ENCODE measurements at places on chromosomes 1 and 21.

DNA sequence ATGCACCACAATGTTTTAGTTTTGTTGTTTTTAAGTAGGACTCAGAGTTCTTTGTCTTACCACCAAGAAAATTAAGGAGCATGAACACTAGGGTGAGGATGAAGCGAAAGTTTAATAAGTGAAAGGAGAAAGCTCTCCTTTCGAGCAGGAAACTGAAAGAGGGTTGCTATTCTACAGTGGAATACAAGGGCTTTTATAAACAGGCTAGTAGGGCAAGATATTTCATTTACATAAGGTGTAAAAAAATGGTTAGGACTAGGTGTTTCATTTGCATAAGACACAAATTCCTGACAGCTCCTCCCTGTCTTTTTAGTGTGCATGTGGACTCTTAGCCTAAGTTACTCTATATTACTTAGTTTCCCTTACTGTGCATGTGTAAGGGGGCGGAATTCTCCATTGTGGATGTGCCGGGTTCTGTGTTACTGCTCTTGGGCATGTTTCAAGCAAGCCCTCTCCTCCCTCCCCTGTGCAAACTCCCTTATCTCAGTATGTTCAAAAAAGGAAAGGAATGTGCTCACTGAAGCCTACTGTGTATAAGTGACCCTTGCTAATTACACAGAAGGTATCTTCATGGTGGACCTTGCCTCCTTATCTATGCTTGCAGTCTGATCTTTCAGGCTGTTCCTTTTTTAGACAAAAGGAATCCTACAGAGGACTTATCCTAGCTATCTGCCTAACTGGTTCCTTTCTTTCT, 7.3 kb downstream of the TSHB start:
- no peaks in the 10 kb centered on the region for H3K4me1 ChIP-seq
- H3K36me3 ChIP-seq: peaks cover 3% of the 10 kb centered on the region
- no peaks in the 10 kb centered on the region for H3K27me3 ChIP-seq

GRCh38 chr1:88982055-88982454, 10.4 kb downstream of the KYAT3 start:
- no peaks in the 10 kb centered on the region for H3K4me1 ChIP-seq
- H3K36me3 ChIP-seq: peaks cover 4% of the 10 kb centered on the region
- no peak overlapping the region for H3K4me3 ChIP-seq
- no peak overlapping the region for H3K27ac ChIP-seq
- DNase-seq: no peak

DNA sequence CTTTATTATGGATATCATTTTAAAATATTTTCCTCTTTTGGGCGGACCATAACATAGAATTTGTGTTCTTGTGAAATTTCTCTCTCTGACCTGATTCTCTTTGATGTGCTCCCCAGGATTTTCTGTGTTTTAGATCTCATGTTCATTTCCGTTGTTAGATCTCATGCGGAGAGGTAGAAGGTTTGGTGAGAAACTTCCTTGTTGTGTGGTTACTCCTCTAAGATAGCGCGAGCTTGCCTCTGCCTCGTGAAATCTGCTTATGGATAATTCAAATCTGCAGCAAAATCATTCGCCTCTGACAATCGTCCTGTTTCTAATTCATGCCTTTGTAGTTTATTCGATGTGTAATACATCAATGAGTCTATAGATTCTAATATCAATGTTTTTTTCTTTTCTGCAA, 580.4 kb downstream of the USP25 start:
- DNase-seq: no peak
- no peaks in the 10 kb centered on the region for H3K4me1 ChIP-seq
- H3K4me3 ChIP-seq: no peak overlapping the region
- no peaks in the 10 kb centered on the region for H3K27me3 ChIP-seq

GRCh38 chr1:92662048-92662447, 122.9 kb downstream of the EVI5 start:
- no peak overlapping the region for H3K27ac ChIP-seq
- H3K27me3 ChIP-seq: no peaks in the 10 kb centered on the region
- H3K4me3 ChIP-seq: no peak overlapping the region
- DNase-seq: no peak
- no peaks in the 10 kb centered on the region for H3K36me3 ChIP-seq

- no peak overlapping the region for H3K4me3 ChIP-seq
- H3K36me3 ChIP-seq: no peaks in the 10 kb centered on the region
- peaks cover 14% of the 10 kb centered on the region for H3K27me3 ChIP-seq
- DNase-seq: no peak
Observed at GRCh38 chr1:15756143-15757015, 2.2 kb upstream of the FBLIM1 start.

- H3K36me3 ChIP-seq: no peaks in the 10 kb centered on the region
- H3K27me3 ChIP-seq: no peaks in the 10 kb centered on the region
- no peak overlapping the region for H3K4me3 ChIP-seq
- H3K27ac ChIP-seq: no peak overlapping the region
Observed at GRCh38 chr1:232282498-232282897, 347.4 kb downstream of the SIPA1L2 start.

GRCh38 chr1:192506741-192507155, 68.8 kb upstream of the RGS1 start:
- H3K36me3 ChIP-seq: no peaks in the 10 kb centered on the region
- H3K4me1 ChIP-seq: no peaks in the 10 kb centered on the region
- DNase-seq: no peak

- H3K27ac ChIP-seq: no peak overlapping the region
- no peaks in the 10 kb centered on the region for H3K4me1 ChIP-seq
- no peak overlapping the region for H3K4me3 ChIP-seq
- DNase-seq: no peak
Observed at GRCh38 chr1:58768191-58768731, 15.6 kb downstream of the JUN start.

DNA sequence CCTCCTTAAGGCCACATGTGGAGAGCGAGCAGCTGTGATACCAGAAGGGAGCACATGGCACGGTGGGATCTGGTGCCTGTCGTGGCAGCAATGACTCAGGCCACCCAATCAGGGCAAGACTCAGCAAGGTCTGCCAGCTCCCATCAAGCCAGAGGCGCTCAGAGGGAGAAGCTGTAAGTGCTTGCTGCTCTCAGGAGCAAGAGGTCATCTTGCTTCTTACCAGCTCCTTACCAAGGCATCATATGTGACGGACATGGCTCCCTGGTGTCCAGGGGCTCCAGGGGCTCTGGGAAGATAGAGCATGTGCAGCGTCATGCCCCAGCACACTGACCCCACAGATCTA, 72.9 kb downstream of the ITPKB start:
- no peaks in the 10 kb centered on the region for H3K27me3 ChIP-seq
- H3K27ac ChIP-seq: peak overlapping the region; percentile 26
- peaks cover 11% of the 10 kb centered on the region for H3K36me3 ChIP-seq
- peaks cover 47% of the 10 kb centered on the region for H3K4me1 ChIP-seq
- no peak overlapping the region for H3K4me3 ChIP-seq
- no peak for DNase-seq

DNA sequence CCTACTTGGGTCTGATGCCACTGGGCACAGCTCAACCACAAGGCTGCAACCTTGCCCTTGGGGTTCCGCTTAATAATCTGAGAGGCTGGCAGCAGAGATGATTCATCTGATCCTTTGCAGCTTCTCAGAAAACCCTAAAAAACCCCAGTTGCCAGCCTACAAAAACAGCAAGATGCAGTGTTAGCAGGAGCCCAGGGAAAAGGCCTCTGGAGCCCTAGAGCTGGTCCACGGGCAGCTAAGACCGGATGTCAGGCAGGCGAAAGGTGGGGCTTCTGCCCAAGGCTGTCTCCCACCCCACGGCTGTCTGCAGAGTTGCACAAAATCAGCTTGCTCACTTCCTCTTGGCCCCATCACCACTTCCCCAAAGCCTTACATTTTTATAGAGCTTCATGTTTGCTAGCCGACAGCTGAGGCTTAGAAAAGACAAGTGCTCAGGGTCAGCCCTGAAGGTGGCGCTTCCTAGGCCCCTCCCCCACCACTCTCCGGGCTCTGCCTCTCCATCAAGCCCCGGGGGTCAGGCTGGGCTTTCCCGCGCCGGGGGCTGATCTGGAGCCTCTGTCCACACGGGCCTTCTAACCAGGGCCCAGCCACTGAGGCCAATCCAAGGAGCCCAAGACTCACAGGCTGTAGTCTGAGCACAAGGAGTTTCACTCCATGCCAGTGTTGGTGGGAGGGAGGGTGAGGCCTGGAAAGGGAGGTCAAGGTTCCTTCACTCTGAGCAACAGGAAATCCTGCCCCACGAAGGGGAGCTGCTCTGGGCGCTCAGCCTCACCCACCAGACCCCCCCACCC, 4.2 kb upstream of the ADORA3 start:
- H3K27ac ChIP-seq: peak overlapping the region; percentile 84
- peaks cover 79% of the 10 kb centered on the region for H3K4me1 ChIP-seq
- H3K4me3 ChIP-seq: peak overlapping the region; percentile 43
- no peaks in the 10 kb centered on the region for H3K36me3 ChIP-seq
- no peaks in the 10 kb centered on the region for H3K27me3 ChIP-seq

DNA sequence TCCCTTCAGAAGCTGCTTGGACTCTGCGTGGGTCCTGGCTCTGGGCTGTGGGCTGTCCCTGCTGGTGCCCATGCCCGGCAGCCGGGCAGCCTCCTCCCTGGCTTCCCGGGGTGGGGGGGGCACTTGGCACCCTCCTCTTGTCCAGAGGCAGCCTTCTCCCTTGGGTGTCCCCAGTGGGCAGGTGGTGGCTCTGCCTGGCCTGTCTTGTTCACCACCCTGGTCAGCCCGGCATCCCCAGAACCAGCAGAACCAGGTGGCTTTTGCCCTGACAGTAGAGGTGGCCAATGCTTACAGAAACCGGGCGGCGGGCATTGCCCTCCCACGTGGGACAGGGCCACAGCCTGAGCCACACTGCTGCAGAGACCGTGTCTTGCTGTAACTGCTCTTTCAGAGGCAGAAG, 38.0 kb downstream of the CFAP74 start:
- no peaks in the 10 kb centered on the region for H3K27me3 ChIP-seq
- H3K4me3 ChIP-seq: no peak overlapping the region
- H3K36me3 ChIP-seq: no peaks in the 10 kb centered on the region

DNA sequence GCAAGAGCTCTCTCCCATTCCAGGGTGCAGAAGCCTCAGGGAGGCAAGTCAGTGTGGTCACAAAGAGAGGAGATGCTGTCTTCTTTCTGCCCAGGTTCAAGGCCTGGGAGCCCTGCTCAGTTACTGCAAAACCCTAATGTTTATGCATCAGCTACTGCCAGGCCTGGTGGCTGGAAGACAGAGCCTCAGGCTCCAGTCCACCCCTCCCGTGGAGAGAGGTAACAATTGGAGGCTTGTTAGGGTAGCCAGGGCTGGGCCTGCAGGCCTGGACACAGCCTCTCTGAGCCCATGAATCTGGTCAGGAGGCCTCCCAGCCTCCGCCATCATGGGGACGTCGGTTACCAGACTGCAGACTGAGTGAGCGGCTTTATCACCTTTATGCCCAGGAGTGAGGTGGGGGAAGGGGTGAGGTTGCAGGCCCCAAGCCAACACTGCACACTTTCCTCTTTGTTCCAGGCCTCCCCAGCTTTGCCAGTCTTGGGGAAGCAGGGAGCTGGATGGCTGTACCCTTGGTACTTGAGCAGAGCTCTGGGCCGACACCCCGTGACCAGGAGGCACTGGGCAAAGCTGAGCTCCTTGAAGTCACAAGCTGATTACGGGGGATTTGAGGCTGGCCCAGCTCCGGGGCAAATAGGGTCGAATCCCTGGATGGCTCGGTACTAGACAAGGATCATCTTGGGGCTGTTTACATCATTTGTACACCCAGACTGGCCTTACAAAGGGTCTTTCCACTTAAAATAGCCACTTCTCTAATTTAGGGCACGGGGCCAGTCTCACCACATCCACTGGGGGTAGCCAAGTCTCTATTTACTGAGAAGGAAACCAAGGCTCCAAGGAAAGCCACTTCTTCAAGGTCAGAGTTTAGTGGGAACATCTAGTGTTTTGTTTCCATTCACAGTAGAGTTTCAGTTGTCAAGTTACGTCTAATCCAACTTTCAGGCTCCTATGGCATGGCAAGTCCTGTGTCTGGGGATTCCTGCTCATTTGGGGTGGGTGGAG, 5.2 kb downstream of the SLC2A1 start:
- no peaks in the 10 kb centered on the region for H3K36me3 ChIP-seq
- no peak for DNase-seq
- peak overlapping the region; percentile 50 for H3K27ac ChIP-seq
- H3K4me1 ChIP-seq: peaks cover 59% of the 10 kb centered on the region
- H3K27me3 ChIP-seq: no peaks in the 10 kb centered on the region

- H3K36me3 ChIP-seq: no peaks in the 10 kb centered on the region
- no peak overlapping the region for H3K27ac ChIP-seq
- no peak for DNase-seq
Observed at GRCh38 chr1:156841295-156841855, 17.5 kb downstream of the INSRR start.

DNA sequence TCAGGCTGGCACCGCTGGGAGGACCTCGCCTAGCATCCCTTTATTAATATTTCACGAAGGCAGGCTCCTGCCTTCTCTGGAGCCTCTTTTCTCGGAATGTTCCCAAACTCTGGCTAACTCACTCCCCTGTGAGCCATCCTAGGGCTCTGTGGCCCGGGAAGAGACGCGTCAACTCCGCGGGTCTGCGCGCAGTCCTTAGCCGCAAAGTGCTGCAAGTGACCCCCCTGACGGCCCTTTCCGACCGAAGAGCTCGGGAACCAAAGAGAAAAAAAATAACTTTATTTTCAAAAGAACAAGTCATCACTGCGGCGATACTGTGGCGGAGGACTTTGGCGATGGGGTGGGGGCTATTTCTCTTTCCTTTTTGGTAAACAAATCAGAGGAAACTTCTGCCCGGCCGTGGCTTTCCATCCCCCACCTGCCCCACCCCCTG, 14.6 kb downstream of the NR5A2 start:
- DNase-seq: no peak
- no peaks in the 10 kb centered on the region for H3K36me3 ChIP-seq
- peaks cover 20% of the 10 kb centered on the region for H3K4me1 ChIP-seq
- H3K27me3 ChIP-seq: peaks cover 61% of the 10 kb centered on the region
- no peak overlapping the region for H3K4me3 ChIP-seq

DNA sequence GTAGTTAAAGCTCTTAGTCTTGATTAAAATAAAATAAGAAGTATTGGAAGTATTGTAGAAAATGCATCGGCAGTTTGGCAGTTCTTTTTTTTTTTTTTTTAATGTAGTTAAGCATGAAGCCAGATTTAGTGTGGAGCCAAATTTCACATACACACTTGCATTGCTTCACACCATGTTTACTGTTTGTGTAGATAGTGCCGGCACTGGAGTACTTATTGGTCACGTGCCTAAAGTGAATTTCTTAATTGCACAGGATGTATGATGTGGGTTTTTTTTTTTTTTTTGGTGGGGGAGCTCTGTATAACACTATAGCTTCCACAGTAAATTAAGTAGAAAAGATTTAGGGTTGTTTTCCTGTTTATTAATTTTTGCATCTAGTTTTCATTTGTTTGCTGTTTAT, 21.2 kb upstream of the TMEM61 start:
- H3K36me3 ChIP-seq: no peaks in the 10 kb centered on the region
- no peaks in the 10 kb centered on the region for H3K27me3 ChIP-seq
- DNase-seq: no peak
- no peak overlapping the region for H3K4me3 ChIP-seq

- H3K36me3 ChIP-seq: peaks cover 22% of the 10 kb centered on the region
- no peaks in the 10 kb centered on the region for H3K4me1 ChIP-seq
- no peaks in the 10 kb centered on the region for H3K27me3 ChIP-seq
- no peak overlapping the region for H3K27ac ChIP-seq
- no peak overlapping the region for H3K4me3 ChIP-seq
Observed at GRCh38 chr1:16474166-16474800, 33.8 kb downstream of the NECAP2 start.

Measured in effector memory CD4-positive, alpha-beta T cell (primary cell).